Left colon (tissue), 2 donors: ENCODE measurements at places on chromosomes 6 and 20. TPM values are rescaled to one million over a fixed set of nuclear protein-coding genes. Genes with fewer than 3 reads are reported as not detected.

DNA sequence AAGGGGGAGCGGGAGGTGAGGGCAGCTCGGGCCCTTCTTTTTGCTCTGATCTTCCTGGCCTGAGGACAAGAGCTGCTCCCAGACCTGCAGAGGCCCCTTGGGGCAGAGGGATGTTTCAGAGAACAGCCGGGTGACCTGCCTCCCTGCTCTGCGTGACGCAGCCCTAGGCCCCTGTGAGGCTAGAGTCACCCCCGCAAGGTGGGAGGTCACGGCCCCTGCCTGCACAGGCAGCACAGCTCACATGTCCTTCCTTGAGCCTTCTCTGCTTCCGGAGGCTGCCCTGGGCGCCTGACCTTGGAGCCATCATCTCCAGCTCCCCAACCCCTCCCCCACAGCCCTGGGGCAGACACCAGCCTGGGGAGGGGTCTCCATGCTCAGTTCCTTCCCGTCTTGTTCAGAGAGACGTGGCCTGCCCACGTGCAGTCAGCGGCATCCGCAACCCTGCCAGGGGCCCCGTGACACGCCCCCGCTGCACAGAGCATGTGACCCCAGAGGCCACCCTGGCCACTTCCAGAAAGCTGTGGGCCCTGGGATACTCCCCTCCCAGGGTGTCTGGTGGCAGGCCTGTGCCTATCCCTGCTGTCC lies at the start of gene BIRC7:
BIRC7 (plus strand) TSS at position 507 of the 585 bp plus-strand sequence. CDS start 192 bp downstream, outside the sequence.
- DNase-seq = no peak

DNA sequence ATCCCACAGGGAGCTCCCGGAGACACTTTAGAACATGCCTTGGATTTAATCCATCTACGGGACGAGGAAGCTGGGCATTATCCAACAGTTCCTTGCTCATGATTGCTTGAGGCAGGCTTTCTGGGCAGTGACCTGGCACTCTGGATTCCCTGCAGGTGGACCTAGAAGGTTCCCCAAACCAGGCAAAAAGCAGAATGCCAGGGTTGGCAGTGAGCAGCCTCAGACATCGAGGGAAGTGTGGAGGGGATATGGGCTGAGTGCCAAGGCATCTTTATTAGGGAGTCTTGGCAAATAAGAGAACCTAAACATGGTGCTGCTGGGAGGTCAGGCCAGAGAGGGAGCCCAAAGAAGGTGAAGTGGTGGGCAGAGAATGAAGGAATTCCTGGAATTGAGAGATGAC lies 158.5 kb downstream of the CD83 start:
- DNase-seq = no peak

GRCh38 chr6:81762606-81763005 lies 10.1 kb upstream of the TENT5A start:
- DNase-seq = no peak

- no peak for DNase-seq
Measured at GRCh38 chr6:167122827-167123657, at the start of gene CCR6. Gene CCR6 (plus strand): TSS chr6:167123096. CDS start chr6:167136135, 13,039 bp downstream.

The FERMT1 gene
- 79.7 TPM for total RNA-seq

DNA sequence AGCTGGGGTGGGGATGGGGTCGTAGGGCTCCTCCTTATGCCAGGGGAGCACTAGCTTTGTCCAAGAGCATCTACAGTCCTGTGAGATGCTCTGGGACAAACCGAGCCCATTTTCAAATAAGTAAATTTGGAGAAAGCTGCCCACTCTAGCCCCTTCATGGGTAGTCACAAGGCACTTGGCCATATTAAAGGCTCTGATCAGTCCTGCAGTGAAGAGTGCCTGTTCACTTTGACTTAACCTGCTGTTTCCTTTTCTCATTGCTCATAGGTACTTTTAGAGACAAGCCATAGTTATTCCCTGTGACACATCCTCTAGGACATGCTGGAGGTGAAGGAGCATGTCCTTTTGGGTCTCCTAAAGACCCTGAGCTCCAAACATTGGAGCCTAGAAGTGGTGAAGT lies 38.4 kb downstream of the FAM110A start:
- DNase-seq = no peak

DNA sequence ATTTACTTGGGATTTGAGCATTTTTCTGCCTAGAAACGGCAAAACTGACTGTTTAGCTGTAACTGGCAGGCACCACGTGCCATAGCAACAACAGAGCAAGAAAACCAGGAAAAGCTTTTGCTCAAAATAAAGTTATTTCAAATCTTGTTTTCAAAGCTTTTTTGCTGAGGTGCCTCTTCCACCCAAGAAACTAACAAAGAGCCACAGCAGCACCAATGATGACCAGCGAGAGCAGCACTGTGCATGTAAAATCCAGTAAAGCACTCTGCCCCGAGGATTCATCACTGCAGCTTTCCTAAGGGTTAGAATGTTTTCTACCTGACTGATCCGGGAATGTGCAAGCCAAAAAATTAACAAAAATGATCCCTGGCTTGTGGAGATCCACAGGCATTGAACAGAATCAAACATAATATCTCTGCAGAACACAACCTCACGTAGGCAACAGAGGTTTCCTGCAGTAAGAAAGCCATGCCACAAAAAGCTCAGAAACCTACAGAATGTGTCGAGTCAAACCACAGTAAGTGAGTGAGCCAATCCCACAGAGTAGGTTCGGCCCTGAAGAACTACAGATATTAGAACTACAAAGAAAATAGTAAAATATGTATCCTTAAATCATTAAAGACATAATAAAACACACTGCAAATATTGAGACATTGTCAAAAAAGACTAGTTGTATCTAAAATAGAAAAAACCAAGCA lies 7.4 kb upstream of the ULBP3 start:
- DNase-seq = no peak

DNA sequence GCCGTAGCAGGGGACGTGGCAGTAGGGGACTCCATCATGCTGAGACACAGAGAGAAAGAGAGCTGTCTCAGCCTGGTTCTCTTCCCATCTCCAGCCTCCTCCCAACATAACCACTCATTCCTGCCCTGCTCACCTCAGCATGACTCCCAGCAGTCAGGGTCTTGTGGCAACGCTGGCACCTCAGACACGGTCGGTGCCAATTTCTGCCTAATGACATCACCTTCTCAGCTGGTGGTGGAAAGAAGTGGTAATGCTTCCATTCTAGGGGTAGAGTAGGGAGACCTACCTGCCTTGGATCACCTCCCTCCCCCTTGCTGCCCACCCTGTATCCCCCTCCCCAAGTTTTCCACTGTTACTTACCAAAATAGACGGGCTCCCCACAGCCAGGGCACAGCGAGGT lies 2.5 kb downstream of the CRIP3 start:
- no peak for DNase-seq

The CITED2 gene
- 109 TPM for total RNA-seq

- no peak for DNase-seq
Measured at GRCh38 chr20:16953858-16954257, 205.7 kb downstream of the OTOR start.

DNA sequence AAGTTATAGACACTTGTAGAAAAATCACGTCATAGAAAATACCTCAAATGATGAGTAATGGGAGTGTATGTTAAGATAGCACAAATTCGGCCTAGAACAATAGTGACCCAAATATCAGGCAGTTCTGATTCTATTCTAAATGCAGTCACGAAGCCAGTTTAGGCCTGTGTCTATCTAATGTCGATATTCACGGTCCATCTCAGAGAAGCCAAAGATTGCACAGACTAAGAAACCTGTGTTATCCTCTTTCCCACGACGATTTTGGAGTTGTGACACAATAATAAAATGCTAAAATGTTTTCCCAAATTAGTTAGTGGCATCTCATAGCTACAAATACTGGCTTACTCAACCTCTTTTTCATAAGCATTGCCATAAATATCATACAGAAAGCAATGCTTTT lies 4.0 kb downstream of the HIVEP2 start:
- DNase-seq = no peak

The C20orf141 gene
- total RNA-seq = not detected

DNA sequence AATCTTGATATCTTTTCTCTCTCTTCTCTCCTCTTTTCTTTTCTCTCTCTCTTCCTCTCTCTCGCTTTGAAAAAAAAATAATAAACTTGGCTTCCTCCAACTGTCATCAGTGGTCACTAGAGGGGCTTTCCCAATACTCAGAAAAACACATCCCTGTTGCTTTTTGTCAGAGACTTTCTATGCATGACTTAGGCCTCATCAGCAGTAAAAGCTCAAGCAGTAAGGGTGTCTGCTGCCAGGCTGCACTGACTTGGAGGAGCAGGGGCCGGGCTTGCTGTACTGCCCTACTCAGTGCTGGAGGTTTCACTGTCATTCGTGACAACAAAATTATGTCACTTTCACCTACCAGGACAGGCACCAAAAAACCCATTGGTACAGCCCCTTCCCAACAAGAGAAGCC lies 272.0 kb downstream of the ADGB start:
- no peak for DNase-seq

DNA sequence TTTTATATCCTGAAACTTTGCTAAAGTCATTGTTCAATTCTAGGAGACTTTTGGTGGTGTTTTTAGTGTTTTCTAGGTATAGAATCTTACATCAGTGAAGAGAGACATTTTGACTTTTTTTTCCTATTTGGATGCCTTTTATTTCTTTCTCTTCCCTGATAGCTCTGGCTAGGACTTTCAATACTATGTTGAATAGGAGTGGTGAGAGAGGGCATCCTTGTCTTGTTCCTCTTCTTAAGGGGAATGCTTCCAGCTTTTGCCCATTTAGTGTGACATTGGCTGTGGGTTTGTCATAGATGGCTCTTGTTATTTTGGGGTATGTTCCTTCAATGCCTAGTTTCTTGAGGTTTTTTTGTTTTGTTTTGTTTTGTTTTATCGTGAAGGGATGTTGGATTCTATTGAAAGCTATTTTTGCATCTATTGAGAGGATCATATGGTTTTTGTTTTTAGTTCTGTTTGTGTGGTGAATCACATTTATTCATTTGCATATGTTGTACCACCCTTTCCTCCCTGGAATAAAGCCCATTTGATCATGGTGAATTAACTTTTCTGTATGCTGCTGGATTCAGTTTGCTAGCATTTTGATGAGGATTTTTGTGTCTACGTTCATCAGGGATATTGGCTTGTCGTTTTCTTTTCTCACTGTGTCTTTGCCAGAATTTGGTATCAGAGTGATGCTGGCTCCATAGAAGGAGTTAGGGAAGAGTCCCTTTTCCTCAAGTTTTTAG lies 540.1 kb upstream of the FLRT3 start:
- DNase-seq = no peak

The FNDC1 gene
- total RNA-seq = 0.21 TPM

- no peak for DNase-seq
Measured at GRCh38 chr6:37847704-37848103, 28.2 kb downstream of the ZFAND3 start.

DNA sequence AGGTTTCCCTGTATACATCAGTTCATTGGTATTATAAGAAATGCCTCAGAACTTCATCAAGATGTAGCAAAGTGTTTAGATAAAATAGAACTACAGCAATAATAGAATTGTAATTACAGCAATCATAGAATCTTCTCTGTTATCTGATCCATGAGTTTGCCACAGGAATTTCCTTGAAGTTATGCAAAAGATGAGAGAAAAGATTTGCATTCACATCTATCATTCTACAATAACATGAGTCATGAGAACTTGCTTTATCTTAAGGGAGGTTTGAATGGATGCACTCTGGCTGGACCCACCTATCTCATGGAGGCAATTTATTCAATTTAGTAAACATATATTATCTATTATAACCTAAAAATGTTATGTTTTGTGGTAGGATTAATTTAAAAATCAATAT lies 329.8 kb upstream of the EPHA7 start:
- DNase-seq = no peak

GRCh38 chr20:5072756-5073659 lies 46.8 kb downstream of the PCNA start:
- peak; percentile 93 for DNase-seq
